ENCODE measurements at places on chromosomes 5 and 9.

DNA sequence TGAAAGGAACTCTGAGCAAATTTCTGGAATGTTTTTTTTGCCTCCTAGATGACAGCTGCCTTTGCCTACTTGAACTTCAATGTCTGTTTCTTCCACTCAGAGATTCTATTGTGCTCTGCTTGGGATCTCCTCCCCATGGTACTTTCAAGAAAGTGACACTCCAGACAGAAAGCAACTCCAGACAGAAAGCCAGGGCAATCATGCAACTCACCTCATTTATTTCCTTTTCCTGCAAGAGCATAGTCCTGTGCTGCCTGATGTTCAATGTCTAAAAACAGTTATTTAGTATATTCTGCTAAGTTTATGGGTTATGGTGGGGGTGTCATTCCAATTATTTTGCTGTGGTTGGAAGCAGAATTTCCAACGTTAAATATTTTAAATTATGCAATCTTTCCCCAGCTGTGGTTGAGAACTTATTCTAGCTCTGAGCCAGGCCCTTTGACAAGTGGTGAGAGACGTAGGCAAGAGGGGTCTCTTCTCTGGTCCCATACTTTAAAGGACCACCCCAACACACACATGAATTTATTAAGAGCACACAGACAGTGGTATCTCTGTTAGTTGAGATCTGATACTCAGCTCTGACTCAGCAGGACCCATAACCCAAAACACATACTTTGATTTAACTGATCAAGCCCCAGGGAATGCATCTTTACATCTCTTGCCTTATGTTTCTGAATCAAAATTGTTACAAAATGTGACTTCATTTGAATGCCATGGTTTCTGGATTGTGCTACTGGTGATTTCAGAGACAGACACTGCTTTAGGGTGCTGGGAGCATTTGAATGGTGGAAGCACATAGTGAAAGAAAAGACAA lies 39.5 kb upstream of the MAMDC2 start:
- DNase-seq, result no peak

GRCh38 chr9:127078336-127078735 lies 44.1 kb downstream of the ANGPTL2 start:
- no peak for DNase-seq

GRCh38 chr5:95554331-95554646 lies 488 bp downstream of the SKIC3 start:
- no peak for DNase-seq

GRCh38 chr5:103014983-103015382 lies 105.0 kb downstream of the GIN1 start:
- DNase-seq, result no peak

GRCh38 chr9:5389109-5389732 lies 48.5 kb downstream of the PLGRKT start:
- DNase-seq, result no peak

- no peak for DNase-seq
These were observed 45.1 kb downstream of the MYO10 start for GRCh38 chr5:16891033-16891432.

GRCh38 chr5:172999372-172999973 lies 15.9 kb downstream of the ATP6V0E1 start:
- no peak for DNase-seq
